ENCODE measurements at places on chromosomes 3 and 15.

DNA sequence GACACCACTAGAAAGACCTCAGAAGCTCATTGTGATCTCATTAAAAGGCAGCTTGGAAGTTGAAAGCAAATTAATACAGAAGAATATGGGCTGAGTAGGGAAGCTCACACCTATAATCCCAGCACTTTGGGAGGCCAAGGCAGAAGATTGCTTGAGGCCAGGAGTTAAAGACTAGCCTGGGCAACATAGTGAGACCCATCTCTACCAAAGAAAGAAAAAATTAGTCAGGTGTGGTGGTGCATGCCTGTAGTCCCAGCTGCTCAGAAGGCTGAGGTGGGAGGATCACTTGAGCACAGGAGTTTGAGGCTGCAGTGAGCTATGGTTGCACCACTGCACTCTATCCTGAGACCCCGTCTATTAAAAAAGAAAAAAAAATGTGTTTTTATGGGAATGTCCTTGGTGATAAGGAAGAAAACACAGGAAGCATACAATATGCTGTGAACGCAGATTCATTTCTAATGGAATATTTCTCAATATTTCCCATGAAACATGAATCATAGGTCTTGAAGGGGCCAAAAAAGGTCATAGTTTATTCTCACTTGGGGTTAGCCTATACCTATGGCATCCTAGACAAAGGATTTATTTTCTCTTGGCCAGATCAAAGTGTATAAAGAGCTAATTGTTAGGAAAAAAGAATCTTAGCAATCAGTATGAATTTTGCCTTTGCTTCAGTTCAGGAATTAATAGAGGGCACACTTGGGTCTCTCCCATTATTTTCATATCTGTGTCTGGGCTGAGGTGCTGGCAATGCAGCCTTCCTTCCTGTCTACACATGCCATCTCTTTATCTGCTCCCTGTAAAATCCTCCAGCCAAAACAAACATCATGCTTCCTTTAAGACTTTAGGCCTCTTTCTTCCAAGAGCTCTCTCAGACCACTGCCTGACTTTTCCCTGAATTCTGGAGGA, 98.2 kb downstream of the FNDC3B start:
- DNase-seq: no peak

GRCh38 chr3:149378478-149379309, 1.2 kb upstream of the TM4SF1 start:
- DNase-seq: peak; percentile 40

- DNase-seq: no peak
Measured at GRCh38 chr15:98440917-98441316, 207.4 kb upstream of the IGF1R start.

DNA sequence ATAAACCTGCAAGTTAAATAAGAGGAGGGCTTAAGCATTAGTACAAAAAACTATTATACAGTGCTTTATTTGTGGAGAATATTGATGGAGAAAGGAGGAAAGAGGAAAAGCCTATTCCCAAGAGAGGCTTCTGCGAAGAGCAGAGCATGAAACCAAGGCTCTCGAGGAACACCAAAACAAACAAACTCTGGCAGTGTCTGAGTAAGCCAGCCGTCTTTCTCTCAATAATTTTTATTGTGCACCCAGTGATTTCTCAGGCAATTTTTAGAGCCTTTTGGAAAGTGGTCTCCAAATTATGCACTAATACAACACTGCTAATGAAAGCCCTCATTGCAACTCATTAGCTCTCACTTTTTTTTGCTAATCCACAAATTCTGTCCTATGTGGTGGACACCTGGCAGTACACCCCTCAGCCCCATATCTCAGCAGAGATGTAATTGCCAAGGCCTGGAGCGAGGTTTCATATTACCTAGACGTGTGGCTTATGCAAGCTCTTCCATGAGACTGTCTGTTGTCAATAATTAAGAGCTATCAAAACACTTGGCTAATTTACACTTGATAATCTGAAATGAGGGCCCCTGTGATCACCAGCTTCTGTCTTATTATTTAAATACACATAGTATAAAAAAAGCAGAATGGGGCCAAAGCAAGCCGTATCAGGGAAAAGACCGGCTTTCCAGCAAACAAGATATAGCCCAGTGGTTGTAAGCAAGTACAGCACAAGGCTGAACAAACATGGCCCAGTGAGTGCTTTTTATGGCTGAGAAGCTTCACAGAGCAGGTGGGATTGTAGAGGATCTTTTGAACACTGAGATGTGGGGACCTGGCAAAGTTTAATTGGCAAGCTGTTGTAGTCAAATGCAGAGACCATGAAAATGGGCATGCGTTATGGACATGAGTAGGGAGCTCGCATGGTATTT, 216.9 kb downstream of the ROBO2 start:
- no peak for DNase-seq

GRCh38 chr15:73802431-73803041, 49.4 kb upstream of the INSYN1 start:
- peak; percentile 72 for DNase-seq
